Activated CD4-positive, alpha-beta memory T cell treated with anti-CD3 and anti-CD28 coated beads for 36 hours (primary cell): ENCODE measurements at places on chromosomes 7 and 10.

- DNase-seq: no peak
Observed at GRCh38 chr10:70784471-70784870, 706 bp downstream of the TBATA start.

- no peak for DNase-seq
Observed at GRCh38 chr7:135801877-135802276, 53.3 kb upstream of the FAM180A start.

- no peak for DNase-seq
Observed at GRCh38 chr10:74949034-74949832, 122.8 kb downstream of the KAT6B start.

DNA sequence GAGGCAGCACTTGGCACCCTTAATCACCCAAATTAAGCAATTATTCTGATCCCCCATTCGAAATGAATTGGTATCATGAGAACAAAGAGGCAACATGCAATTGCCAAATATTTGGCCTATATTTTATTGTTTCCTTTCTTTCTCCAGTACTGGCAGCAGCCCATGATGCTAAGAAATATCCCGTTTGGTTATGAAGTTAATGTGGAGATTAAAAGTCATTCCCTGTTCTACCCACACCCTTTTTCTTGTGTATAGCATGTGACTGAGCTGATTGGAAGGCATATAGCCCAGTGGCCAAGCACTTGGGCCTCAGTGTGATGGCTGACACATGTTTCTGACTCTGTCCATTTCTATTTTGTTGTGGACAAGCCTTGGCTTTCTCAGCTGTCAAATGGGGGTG is 692.3 kb upstream of the GALNT17 start:
- DNase-seq: no peak

DNA sequence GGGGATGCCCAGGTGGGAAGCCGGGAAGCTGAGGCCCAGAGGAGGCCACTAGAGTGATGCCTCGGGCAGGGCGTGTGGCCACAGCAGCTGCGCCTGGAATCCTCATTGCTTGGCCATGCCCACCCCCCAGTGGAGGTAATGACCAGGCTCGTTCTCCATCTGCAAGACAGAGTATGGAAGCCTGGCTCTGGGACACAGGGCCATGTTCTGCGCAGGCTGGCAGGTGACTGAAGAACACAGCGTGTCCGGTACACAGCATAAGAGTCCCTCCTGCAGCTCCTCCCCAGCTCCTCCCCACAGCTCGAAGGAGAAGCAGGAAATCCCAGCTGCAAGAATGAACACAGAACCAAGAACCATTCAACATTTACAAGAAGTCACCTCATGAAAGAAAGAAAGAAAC is 64.8 kb downstream of the SMURF1 start:
- no peak for DNase-seq

DNA sequence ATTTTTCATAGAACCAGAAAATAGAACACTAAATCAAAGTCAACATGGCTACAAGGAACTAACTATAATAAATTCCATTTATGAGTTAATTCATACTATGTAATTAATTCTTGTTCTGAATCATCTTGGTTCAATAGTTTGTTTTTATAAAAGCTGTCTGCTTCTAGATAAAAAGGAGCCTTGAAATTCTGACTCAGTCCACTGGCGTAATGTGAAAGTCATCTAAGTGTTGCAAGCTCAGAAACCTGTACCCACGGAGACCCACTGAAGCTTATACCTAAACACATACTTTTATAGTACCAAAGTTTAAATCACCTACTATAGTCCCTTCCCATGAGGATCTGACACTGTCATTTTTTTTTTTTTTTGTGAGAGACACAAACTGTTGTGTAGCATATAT is 489.4 kb downstream of the SEMA3D start:
- DNase-seq: no peak

DNA sequence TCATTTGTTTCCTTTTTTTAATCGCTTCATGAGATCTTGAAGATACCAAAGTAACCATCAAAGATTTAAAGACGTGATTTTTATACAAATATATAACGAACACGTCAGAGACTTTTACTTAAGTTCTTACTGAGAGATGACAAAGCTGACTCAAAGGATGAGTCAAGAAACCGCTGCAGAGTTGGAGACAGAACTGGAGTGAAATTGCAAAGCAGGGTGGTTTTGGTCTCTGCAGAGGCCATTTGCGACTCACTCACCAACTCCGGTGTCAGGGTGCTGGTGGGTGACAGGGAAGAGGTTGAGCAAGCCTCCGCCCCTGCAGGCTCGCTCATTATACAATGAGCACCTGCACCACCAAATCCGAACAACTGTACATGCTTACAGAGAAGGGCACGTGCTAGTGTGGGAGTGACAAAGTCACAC is 75.2 kb downstream of the DNAJB6 start:
- DNase-seq: peak; percentile 87
